ENCODE measurements at places on chromosomes 3 and 15. TPM values are rescaled to one million over a fixed set of nuclear protein-coding genes. Genes with fewer than 3 reads are reported as not detected.

- no peak for DNase-seq
Observed at GRCh38 chr15:53129121-53129904, 339.2 kb upstream of the ONECUT1 start.

DNA sequence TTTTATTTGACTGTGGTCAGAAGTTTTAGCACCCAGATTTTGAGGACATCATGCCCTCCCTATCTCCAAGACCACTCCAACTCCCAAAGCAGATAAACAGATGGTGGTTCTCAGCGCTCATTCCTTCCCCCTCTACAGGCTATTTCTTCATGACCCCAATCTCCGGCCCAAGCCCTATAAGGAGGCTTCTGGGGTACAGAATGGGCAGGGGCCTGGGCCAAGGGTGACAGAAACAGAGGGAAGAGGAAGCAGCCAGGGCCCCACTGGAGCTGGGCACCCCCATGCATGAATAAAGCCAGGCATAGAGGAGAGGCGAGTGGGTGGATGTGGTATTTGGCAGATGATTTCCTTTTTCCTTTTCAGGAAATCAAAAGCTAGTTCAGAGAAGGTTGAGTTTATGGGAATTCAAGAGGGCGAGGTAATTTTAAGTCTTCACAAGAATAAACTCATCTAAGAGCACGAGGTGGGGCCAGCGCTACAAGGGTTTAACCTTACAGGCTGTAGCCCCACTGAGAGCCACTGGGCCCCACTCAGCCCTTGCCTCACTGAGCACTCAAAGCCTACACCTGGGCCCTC is 104.8 kb upstream of the HERC1 start:
- no peak for DNase-seq

- DNase-seq, result peak; percentile 84
Observed at GRCh38 chr15:41862515-41863116, 24.0 kb downstream of the PLA2G4B start.

DNA sequence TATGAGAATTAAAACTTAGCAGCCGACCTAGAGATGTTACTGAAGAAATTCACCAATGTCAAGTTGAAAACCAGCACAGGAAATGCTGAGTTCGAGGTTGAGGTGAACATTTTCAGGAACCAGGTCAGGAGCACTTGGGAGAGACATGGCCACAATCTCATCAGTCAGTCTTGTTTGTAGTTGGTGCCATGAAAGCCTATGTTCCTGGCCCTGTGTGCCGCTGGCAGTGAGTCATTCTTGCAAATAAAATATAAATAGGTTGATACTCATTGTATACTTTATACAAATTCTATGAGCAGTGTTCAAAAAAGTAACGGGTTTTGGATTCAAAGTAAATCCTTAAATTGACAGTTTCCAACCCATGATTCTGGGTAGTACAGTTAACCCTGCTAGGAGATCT is 1.5 kb upstream of the FSIP1 start:
- no peak for DNase-seq

DNA sequence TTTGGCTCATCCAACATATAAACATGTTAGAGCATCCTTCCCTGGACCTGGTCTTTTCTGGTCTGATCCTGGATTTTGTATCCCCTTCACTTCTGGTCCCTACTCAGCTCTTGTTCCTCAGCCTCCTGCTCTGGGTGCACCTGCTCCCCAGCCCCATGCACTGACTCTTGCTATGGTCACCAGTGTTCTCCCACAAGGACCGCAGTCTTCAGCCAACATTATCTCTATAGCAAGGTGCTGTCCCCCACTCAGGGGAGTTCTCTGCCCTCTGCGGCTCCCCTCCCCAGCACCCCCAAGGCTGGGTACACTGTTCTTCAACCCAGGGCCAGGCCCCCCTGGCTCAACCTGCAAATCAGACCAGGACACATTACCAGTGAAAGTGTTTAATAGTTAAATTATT is 80.2 kb downstream of the SEC22A start:
- DNase-seq, result no peak

The DPPA2 gene
- total RNA-seq, result not detected

GRCh38 chr15:64247906-64248541 is 85.2 kb upstream of the PPIB start:
- no peak for DNase-seq

The EMC7 gene
- 66.8 TPM for total RNA-seq

The TP63 gene
- total RNA-seq, result 1.3 TPM

DNA sequence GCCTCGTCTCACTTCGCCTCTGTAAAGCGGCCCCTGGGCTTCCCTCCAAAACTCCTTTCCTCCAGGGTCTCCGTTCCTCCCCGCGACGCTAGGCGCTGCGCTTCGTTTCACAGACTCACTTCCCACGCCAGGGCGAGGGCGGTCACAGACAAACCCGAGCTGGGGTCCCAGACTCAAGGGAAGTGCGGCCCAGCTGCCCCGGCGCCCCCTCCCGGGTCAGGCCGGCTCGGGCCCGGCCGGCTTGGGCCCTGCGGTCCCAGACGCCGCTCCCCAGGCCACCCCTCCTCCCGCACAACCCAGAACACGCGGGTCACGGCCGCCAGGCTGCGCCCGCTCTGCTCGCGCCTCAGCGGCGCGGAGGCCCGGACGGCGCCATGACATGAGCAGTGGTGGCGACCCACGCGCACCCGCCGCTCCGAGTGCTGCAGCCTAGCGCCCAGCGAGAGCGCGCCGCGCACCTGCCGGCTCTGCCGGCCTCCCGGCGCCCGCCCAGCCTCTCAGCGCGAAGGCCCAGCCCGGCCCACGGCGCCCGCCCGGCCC is 547 bp downstream of the NUP210 start:
- DNase-seq, result peak; percentile 86
